ENCODE measurements at places on chromosomes 7 and 10.
A peak's percentile ranks its signal among the peaks of the same experiment; 100 is the strongest.

GRCh38 chr7:105664816-105665525, 83.7 kb upstream of the EFCAB10 start:
- DNase-seq, result peak; percentile 83

- DNase-seq, result no peak
These were observed 83.7 kb downstream of the EPC1 start for GRCh38 chr10:32263300-32263699.

DNA sequence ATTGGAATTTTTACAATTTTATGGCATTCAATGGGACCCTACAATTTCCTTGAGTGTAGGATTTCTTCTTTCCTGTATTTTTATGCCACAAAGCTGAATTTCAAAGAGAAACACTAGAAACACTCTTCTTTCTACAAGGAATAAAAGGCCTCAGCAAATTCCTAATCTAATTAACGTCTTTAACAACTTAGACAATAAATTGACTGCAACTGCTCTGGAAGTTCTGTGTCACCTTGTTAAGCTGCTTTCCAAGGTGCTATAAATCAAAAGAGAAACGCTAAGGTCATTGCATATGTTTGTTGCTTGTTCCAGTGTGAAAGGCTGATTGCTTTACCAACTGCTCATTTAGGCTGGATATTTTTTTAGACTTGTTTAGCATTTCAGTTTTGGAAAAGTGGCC, 182.2 kb downstream of the POLR1F start:
- no peak for DNase-seq

DNA sequence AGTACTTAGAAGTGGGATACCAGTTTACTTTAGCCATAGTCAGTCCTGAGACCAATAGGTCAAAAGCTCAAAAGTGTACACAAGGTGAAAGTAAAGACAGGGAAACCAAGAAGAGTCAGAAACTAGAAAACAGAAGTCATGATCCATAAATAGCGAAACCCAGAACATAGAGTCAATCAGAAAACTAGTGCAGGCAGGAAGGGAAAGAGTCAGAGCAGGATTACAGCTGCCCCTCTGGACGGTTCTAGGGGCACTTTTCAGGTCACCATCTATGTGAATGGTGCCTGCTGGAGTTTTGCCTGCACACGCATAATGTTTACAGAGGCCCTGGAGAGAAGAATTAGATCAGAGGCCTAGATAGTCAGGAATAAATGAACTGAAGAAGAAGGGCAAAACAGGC, 22.4 kb upstream of the DMTF1 start:
- DNase-seq, result no peak

DNA sequence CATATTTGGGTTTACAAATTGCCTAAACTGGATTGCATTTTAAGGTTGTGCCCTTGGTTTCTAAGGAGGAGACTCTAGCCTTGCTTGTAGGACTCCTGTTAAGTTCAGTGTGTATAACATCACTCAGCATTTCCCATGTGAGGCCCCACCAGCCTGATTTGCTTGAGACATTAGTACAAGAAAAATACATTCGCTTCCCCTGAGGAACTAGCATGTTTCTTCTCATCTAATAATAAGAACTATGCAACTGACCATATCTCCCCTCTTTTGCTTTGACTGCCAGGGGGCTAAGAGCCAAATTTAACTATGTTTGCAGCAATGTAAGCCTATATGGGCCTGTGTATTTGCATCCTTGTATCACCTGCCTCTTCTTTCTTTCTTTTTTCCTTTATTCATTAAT, 737.9 kb downstream of the INHBA start:
- no peak for DNase-seq

- DNase-seq, result no peak
These were observed 54.3 kb downstream of the CLIP2 start for GRCh38 chr7:74343281-74344131.

DNA sequence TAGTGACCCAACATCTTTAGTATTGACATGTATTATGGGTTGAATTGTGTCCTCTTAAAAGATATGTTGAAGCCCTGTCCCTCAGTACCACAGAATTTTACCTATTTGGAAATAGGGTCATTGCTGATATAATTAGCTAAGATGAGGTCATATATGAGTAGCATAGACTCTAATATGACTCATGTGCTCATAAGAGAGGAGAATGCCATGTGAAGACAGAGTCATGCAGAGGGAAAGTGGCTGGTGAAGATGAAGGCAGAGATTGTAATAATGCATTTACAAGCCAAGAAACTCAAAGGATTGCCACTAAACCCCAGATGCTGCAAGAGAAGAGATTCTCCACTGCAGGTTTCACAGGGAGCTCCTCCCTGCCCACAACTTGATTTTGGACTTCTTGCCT, 496.4 kb downstream of the KIF20B start:
- DNase-seq, result no peak

- DNase-seq, result no peak
These were observed 59.6 kb upstream of the AKR1E2 start for GRCh38 chr10:4766454-4766853.

- peak; percentile 84 for DNase-seq
These were observed 258.7 kb downstream of the ELFN1 start for GRCh38 chr7:1928645-1929348.

DNA sequence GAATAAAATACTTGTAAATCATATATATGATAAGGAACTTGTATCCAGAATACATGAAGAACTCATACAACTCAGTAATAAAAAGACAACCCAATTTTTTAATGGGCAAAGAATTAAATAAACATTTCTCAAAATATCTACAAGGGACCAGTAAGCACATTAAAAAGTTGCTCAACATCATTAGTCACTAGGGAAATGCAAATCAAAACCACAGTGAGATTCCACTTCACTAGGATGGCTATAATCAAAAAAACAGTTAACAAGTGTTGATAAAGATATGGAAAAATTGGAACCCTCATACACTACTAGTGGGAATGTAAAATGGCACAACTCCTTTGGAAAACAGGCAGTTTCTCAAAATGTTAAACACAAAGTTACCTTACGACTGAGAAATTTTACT, 40.3 kb upstream of the YAE1 start:
- no peak for DNase-seq

DNA sequence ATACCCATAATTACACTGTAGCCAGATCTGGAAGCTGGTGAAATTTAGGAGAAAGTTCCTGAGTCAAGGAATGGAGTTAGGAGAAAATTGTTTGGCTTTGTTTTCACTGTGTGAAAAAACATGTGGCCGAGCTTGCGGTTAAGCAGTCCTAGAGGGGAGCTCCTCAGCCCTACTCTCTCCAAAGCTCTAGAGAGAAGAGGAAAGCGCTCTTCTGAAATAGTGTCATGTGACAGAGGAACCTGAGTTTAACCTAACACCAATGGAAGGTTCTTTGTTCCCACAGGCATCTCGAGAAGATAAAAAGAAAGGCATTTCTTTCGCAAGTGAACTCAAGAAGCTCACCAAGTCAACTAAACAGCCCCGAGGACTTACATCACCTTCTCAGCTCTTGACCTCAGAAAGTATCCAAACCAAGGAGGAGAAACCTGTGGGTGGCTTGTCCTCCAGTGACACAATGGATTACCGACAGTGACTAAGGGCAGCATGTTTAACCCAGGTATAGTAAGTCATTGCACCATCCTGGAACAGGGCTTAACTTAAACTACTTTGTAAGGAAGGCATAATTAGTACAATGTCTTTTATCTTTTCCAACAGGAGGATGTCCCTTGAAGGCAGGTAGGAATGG, 38.0 kb downstream of the NOC3L start:
- no peak for DNase-seq

DNA sequence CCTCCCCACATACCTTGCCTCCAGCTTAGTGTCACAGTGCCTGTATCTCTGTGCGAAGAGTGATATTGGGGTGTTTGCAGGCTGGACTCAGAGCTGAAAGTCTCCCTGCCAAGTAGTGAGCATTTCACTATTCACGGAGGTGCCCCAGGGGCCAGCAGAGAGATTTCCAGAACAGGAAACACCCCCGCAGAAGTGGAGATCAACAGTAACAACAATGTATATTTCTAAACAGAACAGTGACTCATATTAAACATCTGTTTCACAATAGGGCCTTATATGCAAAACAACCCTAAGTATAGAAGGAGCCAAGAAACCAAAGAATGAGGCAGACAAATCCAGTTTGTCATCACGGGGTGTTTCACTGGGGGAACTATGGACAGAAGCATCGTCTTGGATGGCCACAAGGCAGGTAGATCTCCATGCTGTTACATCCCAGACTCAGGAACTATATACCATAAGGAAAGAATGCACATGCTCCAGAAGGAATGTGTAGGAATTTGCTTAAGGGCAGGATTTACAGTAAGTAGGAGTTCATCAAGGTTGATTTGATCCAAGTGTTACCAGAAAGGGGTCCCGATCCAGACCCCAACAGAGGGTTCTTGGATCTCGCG, 29.3 kb upstream of the CCL24 start:
- DNase-seq, result no peak

DNA sequence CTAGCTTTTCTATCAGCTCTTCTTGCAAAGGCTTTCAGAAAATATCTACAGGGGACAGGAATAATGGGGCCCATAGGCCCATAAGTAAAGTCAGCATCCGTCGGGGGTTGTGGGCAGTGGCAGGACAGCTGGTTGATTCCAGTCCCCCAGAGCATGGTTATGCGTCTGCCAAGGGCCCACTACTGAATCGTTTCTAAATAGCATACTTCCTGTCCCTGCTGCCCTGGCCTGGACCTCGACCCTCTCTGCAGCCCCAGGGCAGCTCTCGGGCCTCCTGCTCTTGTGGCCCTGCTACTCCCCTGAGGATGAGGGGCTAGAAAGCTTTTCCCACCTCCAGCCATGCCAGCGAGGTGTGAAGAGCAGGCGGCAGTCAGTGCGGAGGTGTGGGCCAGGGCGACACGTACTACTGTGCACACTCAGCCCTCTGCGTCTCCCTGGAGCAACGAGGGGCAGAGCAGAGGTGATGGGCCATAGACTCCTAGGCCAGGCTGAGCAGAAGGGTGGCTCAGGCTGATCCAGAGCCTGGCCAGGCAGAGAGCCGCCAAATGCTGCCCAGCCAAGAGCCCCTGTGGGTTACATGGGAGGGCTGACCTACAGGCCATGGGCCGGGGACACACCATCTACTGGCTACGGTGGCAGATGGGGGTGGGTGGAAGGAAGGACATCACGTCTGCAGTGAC, 4.7 kb upstream of the OPN4 start:
- no peak for DNase-seq

- peak; percentile 82 for DNase-seq
These were observed at the start of gene FBXW4 for GRCh38 chr10:101694674-101695403. Gene FBXW4 (minus strand): TSS chr10:101695170. CDS start chr10:101695105, 65 bp downstream.
